ENCODE measurements at places on chromosomes 3 and 15.

DNA sequence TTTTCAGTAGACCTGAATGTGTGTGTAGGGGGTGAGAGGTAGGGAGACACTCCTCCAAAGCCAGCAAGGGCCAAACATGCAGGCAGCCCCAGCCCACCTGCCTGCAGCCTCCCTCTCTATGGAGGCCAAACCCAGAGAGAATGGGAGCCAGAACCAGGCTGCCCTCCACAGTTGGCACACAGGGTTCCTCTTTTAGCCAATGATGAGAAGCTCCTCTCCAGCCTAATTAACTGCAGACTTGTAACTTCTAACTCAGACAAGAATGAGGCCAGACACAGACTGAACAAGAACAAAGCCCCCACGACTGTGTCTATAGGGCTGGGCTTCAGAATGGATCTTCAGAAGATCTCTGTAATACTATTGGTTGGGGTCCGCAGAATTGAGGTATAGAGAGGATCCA lies 12.3 kb upstream of the TLE3 start:
- no peak for DNase-seq

GRCh38 chr15:90031231-90031791 lies 30.2 kb downstream of the ZNF710 start:
- DNase-seq: peak; percentile 73

DNA sequence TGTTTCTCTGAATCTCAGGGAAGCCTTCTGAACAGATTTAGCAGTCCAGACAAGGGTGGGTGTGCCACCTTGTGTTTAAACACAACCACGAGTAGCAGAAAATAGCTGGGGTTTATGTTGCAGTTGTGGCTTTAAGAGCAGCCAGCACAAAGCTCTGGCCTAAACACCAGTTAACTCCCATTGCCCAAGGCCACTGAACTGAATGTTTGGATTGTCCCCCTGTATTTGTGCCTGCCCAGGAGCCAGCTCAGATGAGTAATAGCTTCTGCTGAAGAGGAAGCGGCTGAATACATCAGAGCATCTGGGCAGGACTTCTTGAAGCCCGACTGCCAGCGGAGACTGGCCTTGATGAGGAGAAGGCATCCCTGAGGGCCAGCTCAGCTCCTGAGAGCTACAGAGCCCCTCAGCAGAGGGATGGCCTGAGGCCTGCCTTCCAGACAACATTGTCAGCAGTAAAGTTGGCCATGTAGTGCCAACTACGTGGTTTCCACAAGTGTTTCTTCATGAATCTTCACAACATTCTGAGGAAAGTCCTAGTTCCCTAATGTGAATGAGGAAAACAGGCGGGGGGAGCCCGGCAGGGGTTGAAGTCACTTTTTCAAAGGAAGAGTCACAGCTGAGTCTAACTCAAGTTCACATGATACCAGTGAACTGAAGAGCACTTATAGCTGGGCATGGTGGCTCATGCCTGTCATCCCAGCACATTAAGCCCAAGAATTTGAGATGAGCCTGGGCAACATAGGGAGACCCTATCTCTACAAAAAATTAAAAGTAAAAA lies 65.8 kb upstream of the ZBTB38 start:
- DNase-seq: peak; percentile 32

- DNase-seq: peak; percentile 78
Observed at GRCh38 chr15:66566963-66567531, 1.2 kb upstream of the LCTL start.

DNA sequence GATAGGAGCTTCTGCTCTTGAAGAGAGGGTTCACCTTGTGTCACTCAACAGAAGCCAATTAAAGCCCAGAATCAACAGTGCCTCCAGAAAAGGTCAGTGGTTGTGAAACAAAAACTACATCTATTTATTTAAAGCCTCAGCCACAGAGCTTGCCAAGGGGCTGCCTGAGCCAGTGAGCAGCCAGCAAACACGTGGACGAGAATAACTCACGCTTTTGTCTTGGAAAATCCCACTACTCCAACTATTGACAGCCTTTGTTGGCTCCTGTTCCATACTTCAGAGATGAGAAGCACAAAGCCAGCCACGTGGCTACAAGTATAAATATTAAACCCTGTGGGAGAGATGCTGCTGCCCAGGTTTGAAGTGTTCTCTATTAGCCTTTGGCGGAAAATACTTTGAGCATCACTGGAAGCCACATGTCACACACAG lies 10.3 kb downstream of the GPR156 start:
- no peak for DNase-seq

DNA sequence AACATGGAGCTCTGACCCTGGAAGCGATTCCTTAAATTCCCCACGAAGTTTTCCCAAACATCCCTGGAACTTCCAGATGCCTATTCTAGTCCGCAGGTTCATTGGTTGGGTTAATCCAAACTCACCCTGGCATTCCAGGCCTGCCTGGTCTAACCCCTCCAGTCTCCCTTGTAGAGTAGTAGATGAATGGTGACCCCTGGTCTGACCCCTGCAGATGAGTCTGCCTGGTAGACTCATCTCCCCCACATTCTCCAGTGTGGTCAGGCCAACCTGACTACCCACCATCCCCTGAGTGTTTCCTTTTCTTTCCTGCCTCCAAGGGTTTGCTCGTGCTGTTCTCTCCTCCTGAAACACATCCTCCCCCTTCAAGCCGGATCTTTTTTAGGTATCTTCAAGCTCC lies 10.8 kb upstream of the HRH1 start:
- DNase-seq: no peak

DNA sequence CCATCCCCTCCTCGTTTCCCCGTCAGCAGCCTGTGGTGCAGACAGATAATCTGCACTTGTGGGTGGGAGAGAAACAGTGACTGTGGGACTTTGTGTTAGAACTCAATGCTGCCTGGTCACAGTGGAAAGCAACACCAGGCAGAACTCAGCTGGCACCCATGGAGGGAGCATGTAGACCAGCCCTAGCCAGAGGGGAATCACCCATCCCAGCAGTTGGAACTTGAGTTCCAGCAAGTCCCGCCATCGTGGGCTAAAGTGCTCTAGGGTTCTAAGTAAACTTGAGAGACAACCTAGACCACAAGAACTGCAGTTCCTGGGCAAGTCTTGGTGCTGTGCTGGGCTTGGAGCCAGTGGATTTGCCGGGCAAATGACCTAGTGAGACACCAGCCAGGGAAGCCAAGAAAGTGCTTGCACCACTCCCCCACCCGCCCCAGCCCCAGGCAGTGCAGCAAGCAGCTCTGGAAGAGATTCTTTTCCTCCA lies 24.4 kb downstream of the ISG20 start:
- no peak for DNase-seq

DNA sequence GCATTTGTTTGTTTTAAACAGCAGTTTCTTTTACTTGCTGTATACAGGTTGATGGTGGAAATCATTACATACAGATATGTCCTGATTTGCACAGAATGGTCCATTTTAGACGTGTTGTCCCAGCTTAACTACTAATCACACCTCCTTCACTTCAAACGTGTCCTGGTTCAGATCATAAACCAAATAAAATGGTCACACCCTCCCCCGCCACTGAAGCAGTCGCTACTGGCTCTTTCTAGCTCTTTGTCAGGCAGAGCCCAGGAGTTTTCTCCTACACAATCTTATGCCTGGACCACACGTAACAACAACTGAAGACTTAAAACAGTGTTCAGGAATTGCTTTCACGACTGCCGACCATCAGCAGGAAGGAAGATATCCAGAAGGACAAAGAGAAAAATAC lies 73.6 kb downstream of the MESD start:
- no peak for DNase-seq

DNA sequence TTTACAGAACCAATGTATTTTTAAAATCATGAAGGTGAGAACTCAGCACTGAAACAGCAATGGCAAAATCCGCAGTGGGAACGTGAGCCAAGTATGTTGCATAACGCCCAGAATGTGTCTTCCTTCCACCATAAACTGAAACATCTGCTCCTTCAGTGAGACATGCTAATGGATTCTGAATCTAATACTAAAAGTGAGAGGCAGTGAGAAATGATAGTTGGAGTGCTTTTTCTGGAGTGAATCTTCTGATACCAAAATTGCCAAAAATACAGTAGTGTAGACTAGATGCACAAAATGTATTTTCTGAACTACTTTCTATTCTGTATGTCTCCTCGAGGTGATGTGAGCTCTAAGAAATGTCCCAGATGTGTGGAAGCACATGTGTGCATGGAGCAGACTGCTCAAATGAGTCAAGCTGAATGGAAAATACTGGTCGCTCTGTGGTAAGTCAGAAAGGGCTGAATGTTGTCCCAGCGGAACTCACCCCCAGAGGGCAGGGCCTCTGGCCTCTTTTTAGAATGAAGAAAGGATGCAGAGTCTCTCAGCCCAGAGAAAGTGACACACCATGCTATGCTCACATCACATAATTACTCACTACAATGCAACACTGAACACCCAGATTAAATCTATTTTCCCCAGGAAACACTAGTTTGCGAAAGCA lies 73.0 kb downstream of the ATP10A start:
- DNase-seq: peak; percentile 87

- no peak for DNase-seq
Observed at GRCh38 chr15:66489179-66489791, 8.3 kb downstream of the SNAPC5 start.

- no peak for DNase-seq
Observed at GRCh38 chr3:134083626-134084241, 54.0 kb upstream of the SLCO2A1 start.

- DNase-seq: no peak
Observed at GRCh38 chr3:14859880-14860279, 41.1 kb downstream of the FGD5 start.

GRCh38 chr15:44366971-44367370 lies 60.5 kb upstream of the CTDSPL2 start:
- DNase-seq: no peak

- DNase-seq: no peak
Observed at GRCh38 chr3:185540695-185541094, 11.7 kb downstream of the LIPH start.

- DNase-seq: no peak
Observed at GRCh38 chr3:114308830-114309229, 15.0 kb downstream of the TIGIT start.

- peak; percentile 38 for DNase-seq
Observed at GRCh38 chr3:178436773-178437172, 99.5 kb upstream of the KCNMB2 start.

- peak; percentile 45 for DNase-seq
Observed at GRCh38 chr15:94206463-94207167, 24.7 kb upstream of the MCTP2 start.

DNA sequence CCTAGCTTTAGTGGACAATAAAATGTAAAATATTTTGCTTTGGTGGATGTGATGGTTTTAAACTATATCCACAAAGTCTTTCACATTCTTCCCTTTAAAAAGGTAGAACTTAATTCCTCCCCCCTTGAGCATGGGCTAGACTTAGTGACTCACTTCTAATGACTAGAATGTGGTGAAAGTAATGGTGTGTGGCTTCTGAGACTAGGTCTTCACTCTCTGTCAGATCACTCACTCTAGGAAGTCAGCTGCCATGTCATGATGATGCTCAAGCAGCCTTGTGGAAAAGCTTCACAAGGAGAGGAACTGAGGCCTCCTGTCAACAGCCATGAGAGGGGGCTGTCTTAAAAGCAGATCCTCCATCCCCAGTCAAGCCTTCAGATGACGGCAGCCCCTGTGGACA lies 4.2 kb downstream of the LRRC2 start:
- no peak for DNase-seq

GRCh38 chr3:46947546-46947901 lies 29.0 kb downstream of the CCDC12 start:
- DNase-seq: no peak

Measured in hepatic stellate cell (primary cell).